ENCODE measurements at places on chromosomes 12 and 14. TPM values are rescaled to one million over a fixed set of nuclear protein-coding genes. Genes with fewer than 3 reads are reported as not detected.

The SERPINA1 gene
- 1.5 TPM for total RNA-seq

The LRFN5 gene
- total RNA-seq = 56.8 TPM

The PCED1B gene
- total RNA-seq = 0.25 TPM

The MGAT2 gene
- 25.6 TPM for total RNA-seq

The HELB gene
- total RNA-seq = 3.9 TPM

The HHIPL1 gene
- total RNA-seq = 5.9 TPM

The NID2 gene
- total RNA-seq = 11.8 TPM

The SLCO1B1 gene
- total RNA-seq = not detected

The PRB2 gene
- 1.7 TPM for total RNA-seq

The DACT1 gene
- 133 TPM for total RNA-seq

The SRRM4 gene
- total RNA-seq = 13.8 TPM

The CLEC4A gene
- 0.25 TPM for total RNA-seq

The CLEC14A gene
- total RNA-seq = 3.2 TPM

The MYH6 gene
- total RNA-seq = not detected

The ACVRL1 gene
- total RNA-seq = 7.9 TPM

The CEP170B gene
- total RNA-seq = 18.2 TPM
